Activated T-cell treated with anti-CD3 and anti-CD28 coated beads, Interleukin-2, amount 50 U/mL, for 4 hours (primary cell): ENCODE measurements at places on chromosomes 3 and 15. TPM values are rescaled to one million over a fixed set of nuclear protein-coding genes. Genes with fewer than 3 reads are reported as not detected.

Gene CCDC33
- total RNA-seq = not detected

Gene UBL7
- total RNA-seq = 53.4 TPM

GRCh38 chr15:52789601-52790168, 451 bp downstream of the ONECUT1 start:
- DNase-seq = no peak

DNA sequence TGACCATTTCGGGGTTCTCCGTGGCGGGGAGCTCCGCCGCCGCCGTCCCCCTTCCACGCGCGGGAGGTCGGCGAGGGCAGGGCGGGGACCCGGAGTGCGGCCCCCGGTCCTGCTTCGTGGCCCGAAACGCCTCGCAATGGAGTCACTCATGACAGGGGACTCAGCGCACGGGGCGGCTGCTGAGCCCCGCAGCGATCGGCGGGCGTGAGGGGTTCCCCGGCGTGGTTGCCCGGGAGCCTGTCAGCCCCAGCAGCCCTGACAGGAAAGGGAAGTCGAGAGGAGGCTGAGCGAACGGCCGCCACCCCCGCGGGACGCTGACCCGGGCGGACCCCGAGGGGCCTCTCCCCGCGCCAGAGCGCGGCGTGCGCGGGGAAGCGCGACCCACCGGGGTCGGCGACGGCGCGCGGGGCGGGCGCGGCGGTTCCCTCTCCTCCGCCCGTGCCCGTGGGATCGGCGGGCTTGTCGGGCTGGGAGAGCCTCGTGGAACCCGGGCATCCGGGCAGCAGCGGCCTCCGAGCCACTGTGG, 564 bp upstream of the PIGZ start:
- DNase-seq = peak; percentile 22

GRCh38 chr3:131602011-131602779, 99.4 kb upstream of the MRPL3 start:
- no peak for DNase-seq

- no peak for DNase-seq
Measured at GRCh38 chr3:60854791-60855190, 396.5 kb downstream of the FHIT start.

- DNase-seq = no peak
Measured at GRCh38 chr3:138438896-138439295, 4.5 kb downstream of the ESYT3 start.

- DNase-seq = no peak
Measured at GRCh38 chr3:9687514-9687913, 16.1 kb upstream of the CPNE9 start.
